ENCODE measurements at places on chromosomes 3 and 15.
A peak's percentile ranks its signal among the peaks of the same experiment; 100 is the strongest.

DNA sequence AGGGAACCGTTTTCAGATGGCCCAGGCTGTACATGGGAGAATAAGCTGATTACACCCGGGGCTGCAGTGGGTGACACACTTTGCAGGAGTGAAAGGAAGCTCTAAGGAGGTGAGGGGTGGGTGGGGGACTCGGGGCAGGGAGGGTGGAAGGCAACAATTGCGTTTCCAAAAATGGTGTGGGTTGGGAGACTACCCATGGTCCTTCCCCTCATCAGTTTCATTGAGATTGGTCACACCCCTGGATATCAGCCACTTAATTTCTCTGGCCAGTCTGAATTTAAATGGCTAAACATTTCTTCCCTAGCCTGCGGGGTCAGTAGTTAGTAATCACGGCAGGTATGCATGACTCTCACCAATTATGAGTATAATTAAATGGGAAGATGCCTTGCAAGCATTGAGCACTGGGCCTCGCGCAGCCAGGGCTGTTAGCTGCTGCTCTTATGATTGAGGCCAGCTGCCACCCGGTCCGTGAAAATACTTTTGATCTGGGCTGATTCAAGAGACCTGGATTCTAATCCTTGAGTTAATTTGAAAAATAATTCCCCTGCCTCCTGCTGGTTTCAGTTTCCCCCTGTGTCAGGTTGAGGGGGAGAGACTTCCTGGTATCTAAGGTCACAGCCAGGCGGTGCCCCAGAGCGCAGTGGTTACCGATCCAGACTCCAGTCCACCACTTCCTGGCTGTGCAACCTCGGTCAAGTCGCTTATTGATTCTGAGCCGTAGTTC is 23.3 kb downstream of the SLC6A6 start:
- peak; percentile 60 for DNase-seq

GRCh38 chr15:85142312-85142711 is 160.7 kb downstream of the PDE8A start:
- DNase-seq, result no peak

GRCh38 chr15:98174286-98174685 is 213.8 kb downstream of the ARRDC4 start:
- peak; percentile 78 for DNase-seq

DNA sequence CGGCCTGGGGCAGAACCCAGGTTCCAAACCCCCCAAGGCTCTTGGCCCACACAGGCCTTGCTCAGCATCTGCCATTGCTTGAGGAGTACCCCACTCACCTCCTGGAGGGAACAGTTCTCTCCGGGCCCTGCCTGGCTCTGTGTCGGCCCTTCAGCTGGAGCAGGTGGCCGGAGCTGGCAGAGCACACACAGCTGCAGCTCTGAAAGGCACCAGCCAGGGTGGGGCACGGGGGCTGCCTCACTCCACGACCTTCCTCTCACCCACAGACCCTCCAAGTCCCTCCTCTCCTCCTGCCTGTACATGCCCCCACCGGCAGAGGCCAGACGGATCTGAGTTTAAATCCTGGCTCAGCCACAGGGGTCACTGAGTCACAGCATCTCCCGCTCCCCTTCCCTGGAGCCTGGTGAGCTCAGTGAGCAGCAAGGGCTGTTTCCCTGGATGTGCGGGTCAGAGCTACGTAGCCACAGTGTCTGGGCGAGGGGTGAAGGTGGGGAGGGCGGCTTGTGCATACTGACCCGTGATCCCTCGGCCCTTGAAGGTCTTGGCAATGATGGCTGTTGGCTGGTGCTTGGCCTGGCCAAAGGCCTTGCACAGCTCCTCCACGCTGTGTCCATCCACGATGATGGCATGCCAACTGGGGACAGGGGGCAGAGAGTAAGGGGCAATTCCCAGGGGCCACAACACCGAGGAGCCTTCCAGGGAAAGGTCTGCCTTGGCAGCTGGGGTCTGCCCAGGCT is 23.0 kb downstream of the TKT start:
- DNase-seq, result no peak

DNA sequence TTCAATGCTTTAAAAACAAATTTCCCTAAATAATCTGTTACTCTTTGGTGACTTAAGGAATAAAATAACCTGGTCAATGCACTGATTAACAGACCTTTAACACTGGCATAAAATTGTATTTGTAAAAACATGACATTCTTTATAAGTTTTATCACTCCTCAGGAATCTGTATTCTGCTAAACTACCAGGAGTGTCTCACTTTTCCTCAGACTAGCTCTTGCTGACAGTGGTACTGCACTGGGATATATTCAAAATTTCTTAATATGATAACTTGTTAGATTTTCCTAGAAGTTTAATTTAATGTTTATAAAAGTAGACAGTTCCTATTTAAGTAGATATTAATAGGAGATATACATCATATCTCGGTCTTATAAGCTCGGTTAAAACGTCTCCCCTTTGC is 363.4 kb upstream of the ARHGEF26 start:
- DNase-seq, result no peak

- no peak for DNase-seq
Measured at GRCh38 chr3:98518816-98519215, 3.9 kb downstream of the CLDND1 start.

GRCh38 chr3:58955308-58955707 is 94.5 kb downstream of the CFAP20DC start:
- DNase-seq, result no peak

DNA sequence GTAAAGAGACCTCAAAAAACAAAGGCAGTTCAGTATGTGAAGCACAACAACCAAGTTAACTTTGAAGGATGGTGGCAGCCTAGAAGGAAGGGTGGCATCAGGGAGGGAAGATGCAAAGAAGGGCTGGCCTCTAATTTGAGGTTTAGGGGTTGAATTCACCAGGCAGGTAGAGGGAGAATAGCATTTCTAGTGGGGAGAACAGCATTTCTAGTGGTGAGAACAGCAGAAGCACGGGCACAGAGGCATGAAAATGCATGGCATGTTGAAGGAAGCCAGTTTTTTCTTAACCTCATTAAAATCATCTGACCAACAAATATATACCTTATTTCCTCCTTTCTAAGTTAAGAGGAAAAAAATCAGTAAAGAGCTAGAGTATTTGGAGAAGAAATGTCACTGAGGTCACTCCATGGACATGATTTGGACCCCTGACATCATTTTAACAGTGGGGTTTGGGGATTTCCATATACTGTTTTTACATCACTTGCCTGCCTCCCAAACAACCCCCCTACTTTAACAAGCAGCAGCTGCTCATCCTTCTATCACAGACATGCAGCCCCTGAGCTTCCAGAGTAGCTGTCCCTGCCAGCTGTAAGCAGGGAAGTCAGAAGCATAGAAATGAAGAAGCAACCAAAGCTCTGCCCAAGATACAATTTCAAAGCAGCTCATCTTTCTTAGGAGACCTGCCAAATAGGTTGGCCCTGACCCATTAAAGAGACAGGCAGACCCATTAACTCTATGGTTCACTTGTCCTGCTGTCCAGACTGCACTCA is 2.4 kb upstream of the POPDC2 start:
- DNase-seq, result no peak

DNA sequence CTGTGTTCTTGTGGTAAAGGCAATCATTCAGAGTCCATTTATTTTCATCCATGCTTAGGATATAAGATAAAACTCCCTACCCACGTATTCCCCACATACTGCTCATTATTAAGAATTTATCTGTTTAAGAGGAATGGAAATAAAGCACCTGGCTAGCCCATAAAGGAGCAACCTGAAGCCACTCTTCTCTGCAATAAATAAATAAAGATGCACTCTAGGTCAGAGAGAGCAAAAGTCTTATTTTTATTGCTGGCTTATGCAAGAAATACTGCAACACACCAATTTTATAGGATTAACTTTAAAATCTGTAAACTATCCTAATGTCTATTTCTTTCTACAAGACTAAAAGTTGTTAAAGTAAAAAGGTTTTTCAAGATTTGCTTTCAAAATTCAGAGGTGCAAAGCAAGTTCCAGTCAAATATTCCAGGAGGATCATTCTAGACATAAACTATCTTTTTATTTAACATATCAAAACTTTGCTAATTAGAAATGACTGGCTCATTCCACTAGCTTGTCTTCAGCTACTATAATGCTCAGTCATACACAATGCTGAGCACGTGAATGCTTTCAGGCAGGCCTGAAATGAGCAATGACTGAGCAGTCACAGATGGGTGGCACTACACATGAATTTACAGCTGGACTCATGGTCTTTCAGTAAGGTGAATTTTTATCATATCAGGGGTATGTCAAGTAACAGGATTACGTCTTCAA is 7.1 kb downstream of the TJP1 start:
- no peak for DNase-seq

- peak; percentile 90 for DNase-seq
Measured at GRCh38 chr3:126582311-126582710, 23.6 kb upstream of the C3orf22 start.

- no peak for DNase-seq
Measured at GRCh38 chr3:10855083-10855870, 39.2 kb downstream of the SLC6A11 start.

DNA sequence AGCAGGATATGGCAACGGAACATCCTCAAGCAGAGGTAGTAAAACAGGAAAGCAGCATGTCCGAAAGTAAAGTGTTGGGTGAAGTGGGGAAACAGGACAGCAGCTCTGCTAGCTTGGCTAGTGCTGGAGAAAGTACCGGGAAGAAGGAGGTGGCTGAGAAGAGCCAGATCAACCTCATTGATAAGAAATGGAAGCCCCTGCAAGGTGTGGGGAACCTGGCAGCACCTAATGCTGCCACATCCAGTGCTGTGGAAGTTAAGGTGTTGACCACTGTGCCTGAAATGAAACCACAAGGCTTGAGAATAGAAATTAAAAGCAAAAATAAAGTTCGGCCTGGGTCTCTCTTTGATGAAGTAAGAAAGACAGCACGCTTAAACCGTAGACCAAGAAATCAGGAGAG is 14.3 kb upstream of the ZBTB47 start:
- no peak for DNase-seq

- no peak for DNase-seq
Measured at GRCh38 chr15:80467311-80467714, 63.1 kb downstream of the ARNT2 start.

GRCh38 chr3:126460381-126460780 is 15.3 kb downstream of the ZXDC start:
- DNase-seq, result no peak

GRCh38 chr3:36874424-36874823 is 70.4 kb downstream of the TRANK1 start:
- DNase-seq, result peak; percentile 22

DNA sequence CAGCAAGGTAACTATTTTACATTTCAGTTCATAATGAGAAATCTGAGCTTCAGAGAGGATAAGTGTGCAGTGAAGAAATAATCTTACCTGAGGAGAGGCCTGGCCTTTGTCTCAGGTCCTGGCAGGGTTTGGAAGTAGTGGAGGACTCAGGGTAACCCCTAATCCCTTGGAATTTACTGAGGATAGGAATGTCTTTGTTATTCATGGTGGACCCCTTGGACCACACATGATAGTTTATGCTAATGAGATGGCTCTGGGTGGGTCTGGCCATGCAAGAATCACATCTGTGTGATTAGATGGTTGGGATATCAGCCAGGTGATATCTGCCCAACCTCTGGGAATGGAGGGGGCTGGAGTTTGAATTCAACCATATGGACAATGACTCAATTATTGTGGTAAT is 65.0 kb upstream of the DAZL start:
- no peak for DNase-seq

DNA sequence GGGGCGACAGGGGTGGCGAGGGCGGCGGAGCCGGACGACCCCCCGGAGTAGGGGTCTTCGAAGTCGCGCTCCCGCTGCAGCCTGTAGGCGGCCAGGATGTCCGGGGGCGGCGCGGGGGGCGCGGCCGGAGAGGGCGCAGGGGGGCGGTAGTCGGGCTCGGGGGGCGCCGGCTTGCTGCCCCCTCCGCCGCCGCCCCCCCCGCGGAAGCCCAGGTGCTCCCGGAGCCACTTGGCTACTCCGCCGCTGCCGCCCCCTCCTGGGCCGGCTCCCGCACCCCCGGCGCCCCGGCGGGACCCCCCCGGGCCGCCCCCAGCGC is 230 bp downstream of the SHF start:
- no peak for DNase-seq

DNA sequence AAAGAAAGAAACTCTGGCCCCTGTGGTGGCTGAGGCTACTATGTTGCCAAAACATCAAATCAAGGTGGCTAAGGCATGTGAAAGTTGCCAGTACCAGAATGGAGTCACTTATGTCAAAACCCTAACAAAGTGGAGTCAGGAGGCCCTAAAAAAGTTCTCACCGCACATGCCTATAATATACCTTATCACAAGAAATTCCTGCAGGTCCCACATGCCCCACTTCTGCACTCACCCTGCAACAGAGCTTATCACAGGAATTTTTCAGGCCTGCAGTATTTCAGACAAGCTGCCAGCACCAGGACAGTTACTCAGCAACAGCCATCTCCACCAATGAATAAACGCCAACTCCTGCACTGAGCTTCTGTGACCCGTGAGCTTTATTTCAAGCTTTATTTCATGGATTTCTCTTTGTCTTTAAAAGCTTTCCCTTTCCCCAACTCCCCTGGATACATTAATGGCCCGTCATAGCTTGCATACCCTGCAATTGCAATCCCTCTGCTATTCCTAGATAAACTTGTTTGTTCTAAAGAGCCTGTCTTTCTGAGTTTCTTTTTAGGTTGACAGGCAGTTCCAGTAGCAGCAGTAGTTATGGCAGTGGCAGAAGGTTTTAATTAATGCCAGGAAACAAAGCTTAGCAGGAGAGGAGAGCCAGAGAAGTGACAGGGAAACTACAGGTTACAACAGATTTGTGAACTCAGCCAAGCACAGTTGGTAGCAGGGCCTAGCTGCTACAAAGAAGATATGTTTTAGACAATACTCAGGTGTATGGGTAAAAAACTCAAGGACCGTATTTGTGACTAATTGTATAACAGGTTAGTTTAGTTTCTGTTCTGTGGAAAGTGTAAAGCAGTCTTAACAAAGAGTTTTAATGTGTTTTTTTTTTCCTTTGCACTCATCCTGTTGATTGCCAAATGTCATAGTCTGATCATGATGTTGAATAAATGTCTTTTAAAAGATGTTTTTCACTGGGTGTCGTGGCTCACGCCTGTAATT is 15.9 kb upstream of the TMEM42 start:
- no peak for DNase-seq

- DNase-seq, result no peak
Measured at GRCh38 chr3:60240492-60240891, 1010.8 kb downstream of the FHIT start.

DNA sequence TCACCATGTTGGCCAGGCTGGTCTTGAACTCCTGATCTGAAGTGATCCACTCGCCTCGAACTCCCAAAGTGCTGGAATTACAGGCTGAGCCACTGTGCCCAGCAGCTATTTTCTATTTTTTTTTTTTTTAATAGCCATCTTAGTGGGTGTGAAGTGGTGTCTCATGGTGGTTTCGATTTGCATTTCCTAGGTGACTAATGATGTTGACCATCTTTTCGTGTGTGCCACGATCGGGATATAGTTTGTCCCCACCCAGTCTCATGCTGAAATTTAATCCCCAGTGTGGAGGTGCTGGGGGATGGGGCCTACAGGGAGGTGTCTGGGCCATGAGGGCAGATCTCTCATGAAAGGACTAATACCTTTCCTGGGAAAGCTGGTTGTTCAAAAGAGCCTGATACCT is 41.8 kb upstream of the MUC13 start:
- no peak for DNase-seq

GRCh38 chr3:4761759-4762158 is 217.5 kb upstream of the BHLHE40 start:
- DNase-seq, result no peak

Data from NCI-H524 treated with DMSO at 0.1 percent for 48 hours (cell line).